ENCODE measurements at places on chromosomes 3 and 15.
A peak's percentile ranks its signal among the peaks of the same experiment; 100 is the strongest.

DNA sequence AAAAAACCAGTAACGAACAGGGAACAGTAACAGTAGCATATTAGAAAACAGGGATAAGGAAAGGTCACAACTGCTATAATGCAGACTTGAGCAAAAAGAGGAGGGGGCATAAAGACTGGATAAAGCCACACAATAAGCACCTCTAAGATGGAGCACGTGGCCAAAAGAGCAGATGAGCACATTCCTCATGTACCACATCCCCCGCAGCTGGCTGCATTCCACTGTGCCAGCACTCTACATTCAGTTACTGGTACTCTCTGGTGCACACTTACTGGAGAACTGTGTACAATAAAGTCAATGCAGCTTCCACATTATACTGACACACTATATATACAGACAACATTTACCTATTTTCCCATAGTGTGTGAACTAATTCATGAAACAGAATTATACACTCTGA lies 64.7 kb downstream of the UBE3A start:
- no peak for DNase-seq

DNA sequence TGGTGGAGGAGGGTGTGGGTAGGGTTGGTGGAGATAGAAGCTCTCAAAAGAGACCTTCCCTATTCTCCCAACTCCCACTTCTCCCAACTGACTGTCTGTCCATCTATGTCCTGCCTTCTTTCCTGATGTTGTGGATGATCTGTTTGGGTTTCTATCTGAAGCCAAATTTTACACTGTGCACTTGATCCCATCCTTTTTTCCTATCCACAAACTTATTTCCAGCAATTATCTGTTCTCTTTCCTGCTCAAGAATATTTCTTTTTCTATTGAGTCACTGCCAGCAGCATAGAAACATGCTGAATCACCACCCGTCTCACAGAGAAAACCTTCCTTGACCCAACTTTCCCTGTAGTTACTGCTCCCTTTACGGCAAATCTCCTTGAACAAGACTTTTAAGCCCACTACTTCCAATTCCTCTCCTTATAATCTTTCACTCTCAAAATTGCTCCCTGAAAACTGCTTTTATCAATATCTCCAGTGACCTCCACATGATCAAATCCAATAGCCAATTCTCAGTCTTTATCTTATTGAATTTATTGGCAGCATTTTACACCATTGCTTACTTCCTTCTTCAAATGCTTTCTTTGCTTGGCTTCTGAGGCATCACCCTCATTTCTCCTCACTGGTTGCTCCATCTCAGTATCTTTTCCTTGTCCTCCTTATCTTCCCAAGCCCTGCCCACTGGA lies 141.2 kb upstream of the SLC7A14 start:
- peak; percentile 41 for DNase-seq

DNA sequence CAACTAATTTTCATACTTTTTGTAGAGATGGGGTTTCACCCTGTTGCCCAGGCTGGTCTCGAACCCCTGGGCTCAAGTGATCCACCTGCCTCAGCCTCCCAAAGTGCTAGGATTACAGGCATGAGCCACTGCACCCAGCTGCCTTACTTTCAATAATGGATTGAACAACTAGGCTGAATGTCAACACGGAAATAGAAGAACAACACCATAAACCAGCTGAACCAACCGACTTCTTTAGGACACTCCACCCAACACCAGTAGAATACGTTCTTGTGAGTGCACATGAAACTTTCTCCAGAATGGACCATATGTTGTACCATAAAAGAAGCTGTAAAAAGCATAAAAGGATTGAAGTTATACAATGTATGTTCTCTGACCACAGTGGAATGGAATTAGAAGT lies 42.9 kb downstream of the GXYLT2 start:
- no peak for DNase-seq

GRCh38 chr3:157188391-157188790 lies 28.4 kb upstream of the CCNL1 start:
- no peak for DNase-seq

- peak; percentile 23 for DNase-seq
These were observed 61.2 kb upstream of the LRTM1 start for GRCh38 chr3:54988838-54989630.

DNA sequence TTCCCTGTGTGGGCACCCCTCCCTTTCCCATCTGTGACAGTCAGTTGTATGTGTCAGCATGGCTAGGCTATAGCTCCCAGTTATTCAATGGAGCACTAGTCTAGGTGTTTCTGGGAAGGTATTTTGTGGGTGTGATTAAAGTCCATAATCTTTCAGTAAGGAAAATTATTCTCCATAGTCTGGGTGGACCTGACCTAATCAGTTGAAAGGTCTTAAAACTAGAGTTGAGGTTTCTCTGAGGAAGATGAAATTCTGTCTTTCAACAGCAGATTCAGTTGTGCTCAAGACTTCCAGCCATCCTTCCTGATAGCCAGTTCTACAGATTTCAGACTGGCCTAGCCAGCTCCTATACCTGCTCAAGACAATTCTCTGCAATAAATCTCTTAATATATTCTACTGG lies 284.6 kb upstream of the PROK2 start:
- no peak for DNase-seq

DNA sequence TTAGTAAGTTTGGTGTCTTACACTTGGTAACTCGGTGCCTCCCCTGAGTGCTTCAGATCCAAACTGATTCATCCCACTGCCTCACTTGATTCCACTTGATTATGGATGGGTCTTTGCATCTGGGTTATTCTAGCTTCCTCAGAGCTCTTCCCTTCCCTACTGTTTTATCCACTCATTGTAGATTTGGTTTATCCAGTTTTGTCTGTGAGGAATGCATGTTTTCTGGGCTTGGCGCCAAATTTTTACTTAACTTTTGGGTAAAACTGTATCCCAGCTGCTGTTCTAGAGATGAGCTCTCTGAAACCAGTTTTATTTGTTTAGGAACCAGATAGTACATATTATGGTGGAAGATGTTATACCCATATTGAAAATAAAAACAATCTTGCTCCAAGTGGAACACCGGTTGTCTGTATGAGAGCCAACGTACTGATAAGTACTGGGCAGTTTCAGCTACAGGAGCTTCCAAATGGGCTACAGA lies 20.9 kb downstream of the RAD54L2 start:
- peak; percentile 18 for DNase-seq

All from hematopoietic multipotent progenitor cell treated with erythropoietin and hydrocortisone succinate and interleukin-3 and kit ligand, for 4 days (in vitro differentiated cells).